Activated CD8-positive, alpha-beta T cell treated with anti-CD3 and anti-CD28 coated beads for 36 hours (primary cell): ENCODE measurements at places on chromosomes 7 and 10. TPM values are rescaled to one million over a fixed set of nuclear protein-coding genes. Genes with fewer than 3 reads are reported as not detected.

The PAX2 gene
- total RNA-seq: not detected

The PAX4 gene
- total RNA-seq: not detected

GRCh38 chr7:69654849-69655707, 56.8 kb downstream of the AUTS2 start:
- no peak overlapping the region for H3K27ac ChIP-seq
- DNase-seq: no peak
- no peaks in the 10 kb centered on the region for H3K36me3 ChIP-seq
- H3K4me1 ChIP-seq: no peaks in the 10 kb centered on the region
- H3K27me3 ChIP-seq: no peaks in the 10 kb centered on the region
- no peak overlapping the region for H3K4me3 ChIP-seq

The LFNG gene
- 50.6 TPM for total RNA-seq

The SNX10 gene
- total RNA-seq: 47.8 TPM

The UBE3C gene
- total RNA-seq: 59.0 TPM

The MYO1G gene
- 403 TPM for total RNA-seq

GRCh38 chr10:21813946-21814345, 189.6 kb downstream of the DNAJC1 start:
- H3K36me3 ChIP-seq: peaks cover 10% of the 10 kb centered on the region
- no peaks in the 10 kb centered on the region for H3K27me3 ChIP-seq
- no peak for DNase-seq
- H3K4me3 ChIP-seq: no peak overlapping the region

The ZC3HAV1L gene
- total RNA-seq: 19.9 TPM

- peak overlapping the region; percentile 41 for H3K27ac ChIP-seq
- peaks cover 19% of the 10 kb centered on the region for H3K36me3 ChIP-seq
- H3K4me1 ChIP-seq: peaks cover 76% of the 10 kb centered on the region
- no peak for DNase-seq
- H3K4me3 ChIP-seq: no peak overlapping the region
- H3K27me3 ChIP-seq: no peaks in the 10 kb centered on the region
Measured at GRCh38 chr10:35448687-35449662, 112.7 kb downstream of the CCNY start.

DNA sequence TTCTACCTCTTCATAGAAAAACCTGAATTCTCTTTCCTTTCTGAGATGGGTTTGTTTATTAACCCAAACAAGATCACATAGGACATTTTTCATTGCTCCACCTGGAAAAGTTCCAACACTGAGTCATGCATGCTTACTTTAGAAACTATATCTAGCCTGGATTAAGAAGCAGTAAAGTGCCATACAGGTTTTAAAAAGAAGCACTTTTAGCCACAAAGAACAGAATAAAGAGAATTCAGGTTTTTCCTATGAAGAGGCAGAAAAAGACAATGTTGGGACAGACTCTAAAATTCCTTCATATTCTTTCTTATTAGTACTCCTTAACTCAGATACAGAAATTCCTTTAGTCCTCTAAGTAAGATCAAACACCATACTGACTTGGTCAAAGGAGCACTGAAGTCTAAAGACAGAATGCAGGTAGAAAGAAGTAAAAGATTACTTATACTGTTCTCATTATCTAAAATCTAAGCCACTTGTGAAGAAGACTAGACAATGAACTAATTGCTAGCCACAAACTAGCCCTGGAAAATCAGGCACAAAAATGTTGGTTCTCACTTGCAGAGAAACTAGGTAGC, 241.3 kb downstream of the ANK3 start:
- H3K27me3 ChIP-seq: no peaks in the 10 kb centered on the region
- DNase-seq: no peak
- H3K4me1 ChIP-seq: no peaks in the 10 kb centered on the region
- peaks cover 4% of the 10 kb centered on the region for H3K36me3 ChIP-seq
- H3K27ac ChIP-seq: no peak overlapping the region
